Hematopoietic multipotent progenitor cell (in vitro differentiated cells): ENCODE measurements at places on chromosomes 3 and 15. TPM values are rescaled to one million over a fixed set of nuclear protein-coding genes. Genes with fewer than 3 reads are reported as not detected.

DNA sequence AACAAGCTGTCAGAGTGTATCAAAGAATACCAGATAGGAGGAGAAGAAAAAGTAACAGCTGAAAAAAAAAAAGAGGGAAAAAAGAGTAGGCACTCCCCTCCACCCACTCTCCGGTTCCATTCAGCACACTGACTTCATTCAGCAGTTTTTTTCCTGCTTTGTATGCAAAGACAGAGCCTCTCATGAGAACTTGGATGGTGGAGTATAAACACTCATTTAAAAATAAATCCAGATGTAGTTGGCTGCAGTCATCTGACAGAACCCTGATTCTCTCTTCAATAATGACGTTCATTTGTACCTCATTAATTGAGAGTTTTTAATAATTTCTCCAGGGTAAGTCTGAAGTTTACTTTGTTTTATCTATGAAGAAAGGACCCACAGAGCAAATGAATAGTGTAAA is 81.0 kb downstream of the TMEM108 start:
- DNase-seq: no peak

The AADACL2 gene
- total RNA-seq: not detected

GRCh38 chr15:32099097-32099785 is 68.9 kb downstream of the CHRNA7 start:
- DNase-seq: no peak

GRCh38 chr3:167851749-167852148 is 116.2 kb downstream of the SERPINI1 start:
- no peak for DNase-seq

DNA sequence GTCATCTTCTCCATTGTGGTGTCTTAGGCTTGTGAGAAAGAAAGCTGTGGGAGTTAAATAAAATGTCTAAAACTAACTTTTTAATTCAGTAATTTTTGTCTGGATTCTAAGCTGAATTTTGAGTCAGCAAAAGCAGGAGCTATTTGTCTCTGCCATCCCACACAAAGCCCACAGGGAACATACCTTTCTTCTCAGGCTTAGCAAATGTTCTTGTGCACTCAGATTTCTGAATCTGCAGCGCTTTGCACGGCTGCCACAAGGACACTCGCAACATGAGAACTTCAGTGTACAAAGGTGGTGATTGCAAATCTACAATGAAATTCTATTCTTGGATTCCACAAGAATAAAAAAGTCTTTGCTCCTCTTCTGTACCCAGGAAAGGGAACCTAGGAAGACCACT is 88.2 kb upstream of the RNF7 start:
- no peak for DNase-seq

GRCh38 chr3:124600765-124601164 is 129.5 kb upstream of the UMPS start:
- DNase-seq: no peak
